ENCODE measurements at places on chromosomes 12 and 14.
A peak's percentile ranks its signal among the peaks of the same experiment; 100 is the strongest.

GRCh38 chr12:24803430-24804245 lies 145.3 kb downstream of the BCAT1 start:
- DNase-seq = no peak

DNA sequence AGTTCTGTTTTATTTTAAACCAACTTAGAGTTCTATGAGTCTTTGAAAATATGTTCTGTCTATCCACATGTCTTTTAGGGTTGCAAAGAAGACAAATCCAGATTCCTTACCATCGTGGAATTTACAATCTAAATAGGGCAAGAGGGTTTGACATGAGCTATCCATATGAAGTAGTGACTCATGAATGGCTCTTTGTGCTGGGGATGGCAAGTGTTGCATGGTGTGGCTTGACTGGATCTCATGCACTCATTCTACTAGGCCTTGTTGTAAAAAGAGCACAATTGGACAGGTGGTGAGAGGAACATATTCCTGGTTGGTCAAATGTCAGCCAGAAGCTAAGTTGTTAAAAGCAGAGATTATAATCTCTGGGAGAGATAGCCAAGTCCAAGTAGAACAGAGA lies 509.1 kb downstream of the DIO2 start:
- DNase-seq = no peak

DNA sequence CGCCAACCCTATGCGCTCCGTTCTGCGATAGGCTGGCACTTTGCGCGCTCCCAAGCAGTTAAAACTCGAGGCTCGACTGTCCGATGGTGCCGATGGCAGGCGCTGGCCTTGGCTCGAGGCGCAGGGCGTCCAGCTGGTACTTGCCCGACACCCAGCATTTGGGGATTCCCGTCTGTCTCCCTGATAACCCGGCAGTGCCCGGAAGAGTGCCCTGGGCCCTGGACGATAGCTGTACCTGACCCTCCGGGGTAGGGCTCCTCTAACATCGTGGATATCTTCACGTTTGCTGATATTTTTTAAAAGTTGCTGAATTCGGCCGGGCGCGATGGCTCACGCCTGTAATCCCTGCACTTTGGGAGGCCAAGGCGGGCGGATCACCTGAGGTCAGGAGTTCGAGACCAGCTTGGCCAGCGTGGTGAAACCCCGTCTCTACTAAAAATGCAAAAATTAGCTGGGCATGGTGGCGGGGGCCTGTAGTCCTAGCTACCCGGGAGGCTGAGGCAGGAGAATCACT lies 908 bp upstream of the WIF1 start:
- no peak for DNase-seq

- DNase-seq = peak; percentile 30
These were observed 13.9 kb upstream of the CACNA2D4 start for GRCh38 chr12:1932264-1932777.

DNA sequence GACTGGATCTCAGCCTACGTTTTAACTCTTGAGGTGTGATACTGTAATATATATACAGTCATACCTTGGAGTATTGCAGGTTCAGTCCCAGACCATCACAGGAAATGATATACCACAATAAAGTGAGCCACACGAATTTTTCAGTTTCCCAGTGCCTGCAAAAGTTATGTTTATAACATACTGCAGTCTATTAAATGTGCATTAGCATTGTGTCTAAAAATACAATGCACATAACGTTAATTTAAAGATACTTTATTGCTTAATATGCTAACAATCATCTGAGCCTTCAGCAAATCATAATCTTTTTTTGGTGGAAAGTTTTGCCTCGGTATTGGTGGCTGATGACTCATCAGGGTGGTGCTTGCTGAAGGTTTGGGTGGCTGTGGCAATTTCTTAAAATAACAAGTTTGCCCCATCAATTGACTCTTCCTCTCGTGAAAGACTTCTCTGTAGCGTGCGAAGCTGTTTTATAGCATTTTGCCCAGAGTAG lies 18.9 kb downstream of the PYROXD1 start:
- DNase-seq = no peak

GRCh38 chr12:53995002-53995377 lies 5.0 kb upstream of the HOXC9 start:
- no peak for DNase-seq

DNA sequence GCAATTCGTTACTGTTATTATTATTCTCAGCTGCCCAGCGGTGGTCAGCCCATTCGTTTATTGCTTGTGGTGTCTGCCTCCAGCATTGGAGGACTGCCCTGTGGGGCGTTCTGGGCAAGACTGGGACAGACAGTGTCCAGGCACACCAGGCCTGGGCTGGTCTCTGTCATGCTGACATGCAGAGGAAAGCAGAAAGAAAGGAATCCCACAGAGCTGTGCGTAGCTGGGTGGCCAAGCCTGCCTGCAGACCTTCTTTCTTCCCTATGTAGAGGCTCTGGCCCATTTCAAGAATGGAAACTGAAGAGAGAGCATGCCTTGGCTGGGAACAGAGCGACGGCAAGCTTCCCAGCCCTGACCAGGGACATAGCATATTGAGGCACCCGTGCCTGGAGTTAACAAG lies 525.3 kb upstream of the TBX3 start:
- no peak for DNase-seq

DNA sequence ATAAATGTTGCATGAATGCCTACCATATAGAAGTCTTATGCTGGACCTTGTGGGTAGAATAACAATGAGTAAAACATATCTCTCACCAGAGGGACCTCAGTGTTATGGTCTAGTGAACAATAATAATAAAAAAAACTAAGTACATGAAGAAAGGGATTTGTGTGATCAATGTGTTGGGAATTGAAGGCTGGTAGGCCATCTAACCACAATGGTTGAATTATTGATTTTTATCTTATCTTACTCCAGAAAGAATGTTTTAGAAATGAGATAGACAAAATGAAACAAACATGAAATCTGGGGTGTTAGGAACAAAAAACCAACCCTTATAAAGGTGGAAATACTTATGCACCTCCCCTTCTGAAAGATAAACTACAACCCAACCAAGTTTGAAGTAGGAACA lies 243.9 kb upstream of the LRIG3 start:
- no peak for DNase-seq

DNA sequence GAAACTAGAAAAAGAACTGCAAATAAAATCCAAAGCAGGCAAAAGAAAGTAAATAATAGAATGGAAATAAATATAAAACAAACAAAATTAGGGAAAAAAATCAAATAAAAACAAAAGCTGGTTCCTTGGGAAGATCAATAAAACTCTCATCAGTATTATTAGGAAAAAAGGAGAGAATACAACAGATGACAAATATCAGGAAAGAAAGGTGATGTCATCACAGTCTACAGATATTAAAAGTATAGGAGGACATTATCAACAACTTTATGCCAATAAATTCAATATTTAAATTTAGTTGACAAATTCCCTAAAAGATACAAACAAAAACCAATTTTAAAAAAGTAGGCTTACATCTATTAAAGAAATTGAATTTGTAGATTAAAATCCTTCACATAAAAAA lies 107.4 kb upstream of the FOXN3 start:
- no peak for DNase-seq

- no peak for DNase-seq
These were observed 59.7 kb downstream of the FUT8 start for GRCh38 chr14:65472189-65472588.

DNA sequence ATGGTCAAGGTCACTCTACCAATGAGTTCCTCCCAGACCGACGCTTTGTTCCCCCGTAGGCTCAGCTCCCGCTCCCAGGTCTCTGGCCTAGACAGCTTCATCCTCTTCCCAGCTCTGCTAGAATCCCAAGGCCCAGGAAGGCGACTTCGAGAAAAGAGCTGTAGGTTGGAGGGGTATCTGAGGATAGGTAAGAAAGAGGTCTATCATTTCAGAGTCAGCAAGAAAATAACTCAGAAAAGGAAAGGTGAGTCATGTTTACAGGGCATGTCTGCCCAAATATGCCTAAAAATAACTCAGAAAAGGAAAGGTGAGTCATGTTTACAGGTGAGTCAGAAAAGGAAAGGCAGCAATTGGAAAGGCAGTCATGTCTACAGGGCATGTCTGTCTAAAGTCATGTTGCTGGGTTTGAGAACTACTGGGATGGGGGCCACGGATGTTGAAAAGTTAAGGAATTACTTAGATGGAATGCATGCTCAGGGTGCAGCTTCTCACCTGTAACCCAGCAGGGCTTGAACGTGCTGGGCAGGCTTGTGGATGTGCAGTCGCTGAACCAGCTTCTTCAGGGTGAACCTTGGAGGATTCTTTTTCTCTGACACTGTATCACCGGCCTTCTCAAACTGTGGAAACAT lies 12.2 kb downstream of the TEP1 start:
- DNase-seq = no peak

DNA sequence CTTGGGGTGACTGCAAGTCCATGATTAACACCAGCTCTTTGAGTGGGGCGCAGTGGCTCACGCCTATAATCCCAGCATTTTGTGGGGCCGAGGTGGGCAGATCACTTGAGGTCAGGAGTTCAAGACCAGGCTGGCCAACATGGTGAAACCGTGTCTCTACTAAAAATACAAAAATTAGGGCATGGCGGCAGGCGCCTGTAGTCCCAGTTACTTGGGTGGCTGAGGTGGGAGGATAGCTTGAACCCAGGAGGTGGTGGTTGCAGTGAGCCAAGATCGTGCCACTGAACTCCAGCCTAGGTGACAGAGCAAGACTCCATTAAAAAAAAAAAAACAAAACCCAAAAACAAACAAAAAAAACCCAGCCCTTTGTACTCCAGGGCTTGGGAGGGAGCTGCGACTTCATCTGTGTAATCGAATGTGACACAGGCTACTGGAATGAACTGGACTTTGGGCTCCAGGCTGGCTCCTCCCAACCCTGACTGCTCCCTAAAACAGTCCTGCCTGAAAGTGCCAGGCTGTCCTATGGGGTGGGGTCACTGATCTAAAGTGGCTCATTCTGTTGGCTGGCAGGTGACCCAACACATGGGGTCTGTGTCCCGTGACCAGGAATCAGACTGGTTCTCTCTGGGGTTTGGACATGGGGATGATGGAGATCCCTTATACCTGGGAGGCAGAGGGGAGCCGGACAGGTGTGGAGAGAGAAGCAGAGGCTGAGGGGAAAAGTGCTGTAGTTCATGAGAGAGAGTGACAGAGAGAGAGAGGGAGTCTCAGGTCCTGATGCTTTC lies 9.3 kb upstream of the C12orf43 start:
- DNase-seq = no peak
